ENCODE measurements at places on chromosomes 5 and 9.

DNA sequence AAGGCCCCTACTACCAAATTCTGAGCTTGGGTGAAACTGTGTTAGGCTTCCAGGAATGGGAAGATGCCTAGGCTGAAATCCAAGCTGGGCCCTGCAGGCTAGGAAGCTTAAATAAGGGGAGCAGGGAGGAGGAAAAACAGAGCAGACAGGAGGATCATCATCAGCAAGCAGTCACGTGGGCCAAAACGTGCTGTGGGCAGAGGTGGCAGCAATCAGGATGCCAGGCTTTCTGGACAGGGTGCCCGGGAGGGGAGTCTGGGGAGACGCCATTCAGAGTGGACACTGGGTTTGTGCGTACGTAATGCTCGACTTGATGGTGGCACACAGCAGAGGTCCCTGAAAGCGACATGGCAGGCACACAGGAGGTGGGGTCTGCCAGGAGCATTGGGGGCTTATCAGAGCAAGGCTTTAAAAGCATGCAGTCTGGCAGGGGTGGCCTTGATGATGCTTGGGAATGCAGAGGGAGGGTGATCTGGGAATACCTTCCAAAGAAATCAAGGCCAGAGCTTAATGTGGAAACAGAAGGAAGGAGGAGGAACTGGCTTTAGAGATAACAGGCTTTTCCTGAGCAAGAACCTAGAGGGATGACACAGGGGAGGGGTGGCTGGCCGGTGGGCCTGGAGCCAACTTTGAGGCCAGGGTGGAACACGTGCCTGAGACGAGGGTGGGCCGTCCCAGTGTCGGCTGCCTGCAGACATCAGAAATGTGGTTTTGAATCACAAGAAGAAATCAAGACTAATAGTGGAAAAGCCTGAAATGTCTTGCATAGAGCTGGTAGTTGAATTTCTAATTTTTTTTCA, 212.5 kb downstream of the GADD45G start:
- DNase-seq: no peak

DNA sequence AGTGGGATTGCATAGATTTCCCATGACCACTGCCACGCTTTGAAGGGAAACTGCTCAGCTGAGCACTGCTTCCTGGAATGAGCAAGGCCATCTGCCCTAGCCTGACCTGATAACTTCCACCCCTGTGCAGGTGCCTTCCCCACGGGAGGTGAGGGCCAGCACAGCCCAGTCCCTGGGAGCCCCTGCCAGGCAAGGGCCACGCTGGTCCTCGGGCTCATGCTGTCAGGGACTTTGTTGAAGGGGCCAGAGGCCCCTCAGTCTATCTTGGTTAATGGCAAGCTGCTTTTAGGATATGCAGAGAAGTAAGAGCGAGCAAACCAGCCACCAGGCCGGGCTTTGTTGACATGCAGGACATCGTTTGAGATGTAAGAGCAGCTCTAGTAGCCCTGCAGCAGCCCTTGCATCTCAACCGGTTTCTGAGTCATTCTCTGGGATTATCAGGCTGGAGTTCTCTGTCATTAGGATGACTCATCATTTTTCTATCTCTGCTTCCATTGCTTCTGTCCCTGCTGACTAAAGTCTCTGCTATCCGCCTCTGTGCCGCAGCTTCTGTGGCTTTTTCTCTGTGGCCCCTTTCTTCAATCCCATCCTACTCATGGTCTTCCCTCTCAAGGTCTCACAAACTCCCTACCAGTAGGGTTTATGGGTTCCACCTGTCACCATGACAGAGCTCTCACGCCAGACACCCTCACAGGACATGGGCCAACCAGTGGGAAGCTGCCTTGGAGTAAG, 30.6 kb upstream of the IQGAP2 start:
- DNase-seq: no peak

DNA sequence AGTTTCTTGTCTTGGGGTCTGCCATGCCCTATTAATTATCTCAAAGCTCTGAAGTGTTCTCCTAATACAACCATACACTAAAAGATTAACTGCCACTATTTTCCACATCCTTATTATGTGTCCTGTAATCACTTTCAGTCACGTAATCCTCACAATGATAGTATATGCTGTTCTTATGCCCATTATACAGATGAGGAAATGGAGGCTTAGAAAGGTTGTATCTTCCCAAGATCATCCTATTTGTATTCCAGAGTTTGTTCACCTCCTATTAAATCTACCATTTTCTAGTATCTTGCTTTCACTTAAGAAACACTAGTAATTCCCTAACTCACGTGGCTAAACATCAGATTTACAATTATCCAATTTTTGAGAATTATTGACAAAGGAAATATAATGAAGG, 2.9 kb upstream of the ARHGEF28 start:
- no peak for DNase-seq

GRCh38 chr9:89234205-89235067, 55.8 kb upstream of the SHC3 start:
- peak; percentile 19 for DNase-seq

DNA sequence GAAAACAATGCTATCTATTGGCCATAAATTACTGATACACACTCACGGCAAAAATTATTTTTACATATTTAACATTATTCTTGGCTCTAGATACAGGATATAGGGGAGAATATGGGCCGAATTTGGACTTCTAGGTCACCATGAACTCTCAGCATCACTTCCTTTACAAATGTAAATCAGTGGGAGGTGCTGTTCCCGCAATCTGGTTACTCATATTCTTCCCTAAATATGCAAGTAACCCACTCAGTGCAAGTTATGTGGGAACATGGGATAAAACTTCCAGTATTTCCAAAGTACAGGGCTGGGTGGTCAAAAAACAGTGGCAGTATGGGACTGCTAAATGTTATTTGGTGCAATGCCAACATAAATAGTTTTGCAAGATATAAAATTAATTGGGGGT, 145.6 kb downstream of the PPP2R2B start:
- DNase-seq: no peak

Measured in stimulated activated naive CD4-positive, alpha-beta T cell treated with Interleukin-2 at 50 U/mL for 16 hours (primary cell).